Cardiac muscle cell (in vitro differentiated cells and primary cell): ENCODE measurements at places on chromosomes 16 and 17. TPM values are rescaled to one million over a fixed set of nuclear protein-coding genes. Genes with fewer than 3 reads are reported as not detected.

Gene PLA2G10
- total RNA-seq = 0.18 TPM in 1 of 2 replicates, not detected in the other

Gene TBC1D28
- total RNA-seq = not detected in 2 replicates

DNA sequence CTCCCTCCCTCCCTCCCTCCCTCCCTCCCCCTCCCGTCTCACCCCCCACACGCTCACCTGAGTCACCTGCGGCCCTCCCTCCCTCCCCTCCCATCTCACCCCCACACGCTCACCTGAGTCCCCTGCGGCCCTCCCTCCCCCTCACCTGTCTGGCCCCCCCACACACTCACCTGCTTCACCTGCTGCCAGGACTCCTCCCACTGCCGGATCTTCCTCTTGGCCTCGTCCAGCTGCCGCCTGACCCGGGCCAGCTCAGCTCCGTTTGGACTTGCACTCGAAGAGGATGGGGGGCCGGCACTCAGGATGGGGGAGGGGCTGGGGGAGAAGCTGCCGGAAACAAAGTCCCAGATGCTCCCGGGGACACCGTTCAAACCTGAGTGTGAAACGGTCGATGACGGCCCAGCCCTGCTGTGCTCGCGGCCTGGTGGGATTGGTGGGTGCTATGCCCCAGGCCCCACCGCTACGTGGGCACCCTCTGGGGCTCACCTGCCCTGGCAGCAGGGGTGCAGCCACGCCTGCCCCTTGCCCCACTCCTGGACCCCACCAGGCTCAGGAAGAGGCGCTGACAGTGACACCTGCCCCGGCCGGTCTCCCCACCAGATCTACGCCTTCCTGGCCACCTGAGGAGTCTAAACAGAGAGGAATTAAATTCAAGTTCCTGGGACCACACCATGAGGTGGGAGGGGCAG is 15.9 kb downstream of the GNPTG start:
- H3K27me3 ChIP-seq = no peaks in the 10 kb centered on the region
- no peak for DNase-seq
- peaks cover 23% of the 10 kb centered on the region for H3K36me3 ChIP-seq
- H3K27ac ChIP-seq = no peak overlapping the region

- no peaks in the 10 kb centered on the region for H3K4me1 ChIP-seq
- no peaks in the 10 kb centered on the region for H3K27me3 ChIP-seq
- no peak overlapping the region for H3K27ac ChIP-seq
- H3K36me3 ChIP-seq = peaks cover 8% of the 10 kb centered on the region
Observed at GRCh38 chr16:23082161-23082788, 67.0 kb downstream of the USP31 start.

GRCh38 chr16:57638381-57638780 is 10.0 kb downstream of the ADGRG1 start:
- H3K4me1 ChIP-seq = no peaks in the 10 kb centered on the region
- H3K27me3 ChIP-seq = no peaks in the 10 kb centered on the region
- no peak overlapping the region for H3K4me3 ChIP-seq
- DNase-seq = no peak

DNA sequence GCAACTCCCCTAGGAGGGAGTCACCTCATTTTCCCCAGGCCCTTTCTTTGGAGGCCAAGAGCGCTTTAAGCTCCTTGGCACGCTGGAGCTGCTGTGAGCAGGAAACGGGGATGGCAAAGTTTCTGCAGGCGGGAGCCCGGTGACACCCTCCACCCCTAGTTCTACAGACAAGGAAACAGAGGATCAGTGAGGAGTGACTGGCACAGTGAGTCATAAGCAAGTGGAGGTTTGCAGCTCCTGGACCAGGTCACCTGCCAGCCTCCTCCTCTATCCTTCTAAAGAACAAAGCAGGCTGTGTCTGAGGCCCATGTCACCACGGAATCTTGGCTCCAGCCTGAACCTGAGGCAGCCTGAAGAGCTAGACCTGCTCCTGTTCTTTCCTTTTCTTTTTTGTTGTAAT is 141.9 kb downstream of the TMEM132E start:
- no peak overlapping the region for H3K27ac ChIP-seq
- DNase-seq = no peak
- no peaks in the 10 kb centered on the region for H3K27me3 ChIP-seq

- no peak overlapping the region for H3K4me3 ChIP-seq
- H3K27me3 ChIP-seq = peaks cover 3% of the 10 kb centered on the region
- H3K4me1 ChIP-seq = no peaks in the 10 kb centered on the region
- H3K36me3 ChIP-seq = no peaks in the 10 kb centered on the region
Observed at GRCh38 chr16:77469634-77470033, 34.8 kb upstream of the ADAMTS18 start.

Gene HBZ
- total RNA-seq = not detected in 2 replicates

Gene PRAC2
- not detected in 2 replicates for total RNA-seq

DNA sequence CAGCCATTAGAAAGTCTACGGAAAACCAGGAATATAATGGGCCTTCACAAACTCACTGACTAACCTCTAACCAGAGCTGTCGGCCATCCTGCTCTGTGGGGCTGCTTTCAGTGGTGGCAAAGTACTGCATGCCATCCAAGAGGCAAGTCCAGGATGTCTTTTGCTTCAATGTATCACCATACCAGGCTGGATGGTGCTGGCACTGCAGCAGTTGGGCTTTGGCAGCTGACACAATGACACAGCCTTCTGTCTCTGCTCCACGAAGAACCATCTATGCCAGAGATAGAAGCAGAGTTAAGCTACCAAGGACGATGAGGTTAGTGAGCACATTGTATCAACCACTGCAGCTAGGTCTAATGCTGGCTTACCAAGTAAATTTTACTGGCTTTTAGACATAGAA is 9.7 kb upstream of the RSKR start:
- no peak overlapping the region for H3K27ac ChIP-seq
- H3K4me1 ChIP-seq = no peaks in the 10 kb centered on the region
- H3K4me3 ChIP-seq = no peak overlapping the region
- H3K36me3 ChIP-seq = peaks cover 57% of the 10 kb centered on the region
- H3K27me3 ChIP-seq = no peaks in the 10 kb centered on the region
- no peak for DNase-seq

GRCh38 chr17:39144416-39144840 is 7.0 kb downstream of the PLXDC1 start:
- no peak overlapping the region for H3K27ac ChIP-seq
- H3K4me1 ChIP-seq = no peaks in the 10 kb centered on the region
- H3K27me3 ChIP-seq = peaks cover 7% of the 10 kb centered on the region
- H3K4me3 ChIP-seq = no peak overlapping the region

DNA sequence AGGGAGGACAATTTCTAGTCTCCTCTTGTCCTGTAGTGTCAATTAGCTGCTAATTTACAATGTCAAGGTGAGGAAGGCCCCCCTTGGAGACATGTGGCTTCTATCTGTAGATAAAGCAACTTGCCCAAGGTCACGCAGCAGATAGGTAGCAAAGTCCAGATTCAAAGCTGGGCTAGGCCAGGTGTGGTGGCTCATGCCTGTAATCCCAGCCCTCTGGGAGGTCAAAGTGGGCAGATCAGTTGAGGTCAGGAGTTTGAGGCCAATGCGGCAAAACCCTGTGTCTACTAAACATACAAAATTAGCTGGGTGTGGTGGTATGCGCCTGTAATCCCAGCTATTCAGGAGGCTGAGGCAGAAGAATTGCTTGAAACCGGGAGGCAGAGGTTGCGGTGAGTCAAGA is 11.1 kb downstream of the TRPV3 start:
- no peaks in the 10 kb centered on the region for H3K4me1 ChIP-seq
- no peaks in the 10 kb centered on the region for H3K36me3 ChIP-seq
- H3K27me3 ChIP-seq = no peaks in the 10 kb centered on the region
- H3K4me3 ChIP-seq = no peak overlapping the region

Gene OTOA
- 0.11 and 0.51 TPM in 2 replicates for total RNA-seq
